ENCODE measurements at places on chromosomes 1 and 21.

- DNase-seq, result no peak
Observed at GRCh38 chr1:203116091-203116820, 11.3 kb upstream of the ADORA1 start.

- DNase-seq, result peak; percentile 10
Observed at GRCh38 chr1:23422241-23422877, 2.2 kb downstream of the TCEA3 start.

DNA sequence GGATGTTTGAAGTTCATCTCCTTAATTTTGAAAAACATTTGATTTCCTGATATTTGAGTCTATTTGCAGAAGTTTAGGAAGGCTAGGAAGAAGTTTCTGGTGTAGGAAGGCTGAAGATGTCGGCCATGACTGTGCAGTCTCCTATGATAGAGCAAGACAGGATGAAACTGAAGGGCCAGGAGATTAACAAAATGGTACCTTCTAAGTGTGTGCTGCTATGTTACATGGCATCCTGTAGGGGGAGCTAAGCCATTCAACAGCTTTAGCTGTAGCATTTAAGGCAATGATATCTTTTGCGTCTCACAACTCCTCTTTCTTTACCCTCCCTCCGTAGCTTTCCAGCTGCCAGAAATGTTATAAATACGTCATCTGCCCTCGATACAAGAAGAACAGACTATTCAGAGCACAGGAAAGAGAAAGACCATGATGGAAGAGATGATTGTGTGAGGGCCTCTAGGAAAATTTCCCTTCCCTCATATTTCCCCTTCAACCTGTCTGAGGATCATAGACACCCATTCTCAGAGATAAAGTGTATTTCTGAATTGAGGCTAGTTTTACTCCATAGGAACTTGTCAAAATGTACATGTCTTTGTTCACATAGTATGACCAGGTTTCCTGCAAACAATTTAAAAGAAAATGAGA, 61.1 kb downstream of the XCL1 start:
- no peak for DNase-seq

GRCh38 chr1:193494368-193494767, 308.0 kb upstream of the B3GALT2 start:
- DNase-seq, result no peak

DNA sequence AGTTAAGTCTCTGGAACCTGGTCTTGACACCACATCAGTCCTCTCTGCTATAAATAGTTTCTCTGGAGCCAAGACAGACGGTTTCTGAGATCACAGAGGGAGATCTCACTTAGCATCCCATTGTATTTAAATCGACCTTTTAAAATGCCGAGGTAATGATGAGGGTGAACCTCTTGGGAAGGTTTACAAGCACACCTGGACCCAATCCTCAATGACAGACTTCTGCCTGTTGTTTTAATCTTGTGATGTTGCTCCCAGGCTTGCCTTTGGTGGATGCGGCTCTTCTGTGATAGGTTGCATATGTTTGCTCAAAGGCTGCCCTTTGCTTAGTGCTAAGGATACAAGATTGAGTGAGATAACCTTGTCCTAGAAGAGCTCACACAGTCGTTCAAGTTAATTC, 104.6 kb upstream of the L1TD1 start:
- no peak for DNase-seq

- no peak for DNase-seq
Observed at GRCh38 chr1:245419989-245420388, 265.2 kb downstream of the KIF26B start.
